ENCODE measurements at places on chromosomes 5 and 9. TPM values are rescaled to one million over a fixed set of nuclear protein-coding genes. Genes with fewer than 3 reads are reported as not detected.

The SHOC1 gene
- 0.37 TPM for total RNA-seq

GRCh38 chr5:134994560-134995156 is 27.0 kb downstream of the CATSPER3 start:
- DNase-seq, result no peak

The PRXL2C gene
- total RNA-seq, result 2.6 TPM

GRCh38 chr5:150402901-150403342 is 9.8 kb downstream of the CD74 start:
- no peak for DNase-seq
